Activated T-cell treated with anti-CD3 and anti-CD28 coated beads, Interleukin-2, amount 50 U/mL, for 24 hours (primary cell): ENCODE measurements at places on chromosomes 1 and 21.
A peak's percentile ranks its signal among the peaks of the same experiment; 100 is the strongest.

DNA sequence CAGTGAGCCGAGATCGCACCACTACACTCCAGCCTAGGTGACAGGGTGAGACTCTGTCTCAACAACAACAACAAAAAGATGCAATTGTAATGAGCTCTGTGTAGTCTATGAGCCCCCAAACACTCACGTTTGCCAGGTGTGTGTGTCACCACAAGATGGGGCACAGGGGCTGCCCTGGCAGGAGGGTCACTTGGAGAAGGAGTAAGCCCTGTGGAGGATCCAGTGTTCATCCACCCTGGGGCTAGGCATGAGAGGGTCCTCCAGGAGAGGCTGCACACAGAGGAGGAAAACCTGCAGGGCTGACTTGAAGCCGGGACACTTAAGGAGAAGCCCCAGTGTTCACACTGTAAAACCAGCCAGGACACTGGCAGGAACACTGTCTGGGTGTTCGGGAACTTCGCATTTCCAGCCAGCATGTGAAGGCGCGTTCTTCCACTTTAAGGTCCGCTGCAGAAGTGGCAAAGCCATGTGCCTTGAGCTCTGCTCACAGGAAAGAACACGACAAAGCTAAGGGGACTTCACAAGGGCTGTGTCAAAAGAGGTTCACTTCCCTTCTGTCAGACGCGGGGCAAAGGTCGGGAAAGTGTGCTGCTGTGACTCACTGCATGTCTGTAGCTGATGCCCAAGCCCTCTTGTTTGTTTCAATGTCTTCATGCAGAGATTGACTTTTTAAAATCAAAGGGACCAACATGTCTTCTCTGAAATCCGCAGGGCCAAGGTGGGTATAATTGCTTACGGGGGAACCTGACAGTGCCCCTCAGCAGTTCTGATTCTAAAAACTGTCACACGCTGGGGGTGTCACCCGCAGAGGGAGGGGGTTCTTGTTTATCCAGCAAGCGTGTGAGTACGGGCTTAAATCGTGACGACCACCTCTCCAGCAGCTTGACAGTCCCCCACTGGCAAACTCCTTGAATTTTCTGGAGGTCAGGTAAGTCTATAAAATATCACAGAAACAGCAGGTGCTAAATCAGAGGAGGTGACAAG lies 102.8 kb downstream of the RIPK4 start:
- no peak for DNase-seq

DNA sequence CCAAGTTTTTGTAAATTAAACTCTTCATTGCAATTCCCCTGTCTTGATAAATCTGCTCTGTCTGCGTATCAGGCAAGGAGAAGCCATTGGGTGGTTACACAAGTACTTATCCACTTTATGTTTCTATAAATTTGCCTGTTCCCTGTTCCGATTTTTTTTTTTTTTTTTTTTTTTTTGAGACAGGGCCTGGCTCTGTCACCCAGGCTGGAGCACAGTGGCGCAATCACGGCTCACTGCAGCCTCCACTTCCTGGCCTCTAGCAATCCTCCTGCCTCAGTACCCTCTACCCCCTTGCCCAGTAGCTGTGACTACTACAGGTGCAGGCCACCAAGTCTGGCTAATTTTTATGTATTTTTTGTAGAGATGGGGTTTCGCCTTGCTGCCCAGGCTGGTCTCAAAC lies 11.1 kb upstream of the CSRP1 start:
- DNase-seq = no peak

GRCh38 chr1:184392779-184393522 lies 6.1 kb downstream of the C1orf21 start:
- DNase-seq = no peak

- DNase-seq = no peak
Observed at GRCh38 chr1:200172311-200172710, 144.8 kb downstream of the NR5A2 start.

DNA sequence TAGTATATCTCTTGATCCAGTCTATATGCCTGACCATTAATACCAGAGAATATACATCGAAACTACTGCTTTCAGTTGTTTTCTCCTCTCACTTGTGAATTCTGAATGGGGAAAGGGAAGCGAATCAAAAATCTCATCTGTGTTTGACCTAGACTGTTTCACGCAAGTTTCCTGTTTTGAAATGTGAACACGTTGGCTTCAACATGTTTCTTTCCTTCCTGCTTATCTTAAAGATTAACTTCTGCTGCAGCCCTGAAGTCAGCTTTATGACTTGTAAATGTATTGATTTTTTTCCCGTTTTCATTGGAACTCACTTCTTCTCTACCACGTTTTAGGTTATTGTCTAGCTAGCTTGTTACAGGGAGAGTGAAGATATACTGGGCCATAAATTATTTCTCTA lies 49.9 kb downstream of the SNX27 start:
- DNase-seq = no peak

DNA sequence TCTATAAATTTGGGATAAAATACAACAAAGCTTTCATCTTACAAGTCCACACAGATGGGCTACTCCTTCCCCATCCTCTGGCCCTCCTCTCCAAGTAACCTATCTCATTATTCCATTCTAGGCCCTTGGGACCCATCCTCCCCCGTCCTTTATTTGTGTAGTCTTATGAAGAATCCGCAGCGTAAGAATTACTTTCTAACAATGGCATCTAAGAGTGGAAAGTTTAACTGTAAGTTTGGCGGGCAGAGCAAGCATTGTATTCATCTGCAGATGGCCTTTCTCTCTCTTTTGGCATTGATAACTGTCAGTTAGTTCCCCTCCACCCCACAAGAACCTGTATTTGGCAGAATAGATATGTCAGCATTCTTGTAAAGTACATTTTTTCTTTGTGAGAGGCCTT lies 91.9 kb upstream of the TSPAN2 start:
- DNase-seq = no peak

GRCh38 chr21:15063814-15064575 lies 805 bp downstream of the NRIP1 start:
- no peak for DNase-seq

GRCh38 chr1:81029266-81029665 lies 771.5 kb upstream of the ADGRL2 start:
- DNase-seq = no peak

DNA sequence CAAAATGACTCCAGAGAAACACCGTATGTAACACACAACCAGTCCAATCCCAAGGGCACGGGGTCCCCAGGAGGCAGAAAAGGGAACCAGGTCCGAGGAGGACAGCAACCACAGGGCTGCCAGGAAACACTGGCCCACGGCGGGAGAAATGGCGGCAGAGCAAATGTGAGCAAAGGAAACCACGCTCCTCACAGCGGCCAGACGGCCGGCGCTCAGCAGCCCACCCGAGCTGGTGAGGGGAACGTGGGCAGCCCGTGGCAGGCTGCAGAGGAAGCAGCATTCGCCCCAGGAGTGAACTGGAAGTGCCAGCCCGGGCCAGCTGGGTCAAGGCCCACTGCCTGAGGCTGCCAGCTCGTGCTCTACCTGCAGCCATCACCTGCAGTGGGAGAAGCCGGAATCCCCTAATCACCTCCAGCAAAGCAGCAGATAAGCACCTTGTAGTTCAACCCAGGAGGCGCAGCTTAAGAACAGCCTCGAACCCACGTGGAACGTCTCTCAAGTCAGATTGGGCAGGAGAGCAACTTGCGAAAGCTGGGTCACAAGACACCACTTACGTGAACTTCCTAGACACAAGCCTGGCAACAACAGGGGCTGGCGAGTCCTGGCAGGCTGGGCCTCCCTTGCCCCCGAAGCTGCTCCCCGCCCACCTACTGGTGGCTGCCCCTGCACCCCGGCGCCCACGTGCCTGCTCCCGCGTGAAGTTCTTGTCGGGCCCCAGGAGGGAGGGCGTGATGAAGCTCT lies 6.7 kb downstream of the SLC19A1 start:
- peak; percentile 30 for DNase-seq

DNA sequence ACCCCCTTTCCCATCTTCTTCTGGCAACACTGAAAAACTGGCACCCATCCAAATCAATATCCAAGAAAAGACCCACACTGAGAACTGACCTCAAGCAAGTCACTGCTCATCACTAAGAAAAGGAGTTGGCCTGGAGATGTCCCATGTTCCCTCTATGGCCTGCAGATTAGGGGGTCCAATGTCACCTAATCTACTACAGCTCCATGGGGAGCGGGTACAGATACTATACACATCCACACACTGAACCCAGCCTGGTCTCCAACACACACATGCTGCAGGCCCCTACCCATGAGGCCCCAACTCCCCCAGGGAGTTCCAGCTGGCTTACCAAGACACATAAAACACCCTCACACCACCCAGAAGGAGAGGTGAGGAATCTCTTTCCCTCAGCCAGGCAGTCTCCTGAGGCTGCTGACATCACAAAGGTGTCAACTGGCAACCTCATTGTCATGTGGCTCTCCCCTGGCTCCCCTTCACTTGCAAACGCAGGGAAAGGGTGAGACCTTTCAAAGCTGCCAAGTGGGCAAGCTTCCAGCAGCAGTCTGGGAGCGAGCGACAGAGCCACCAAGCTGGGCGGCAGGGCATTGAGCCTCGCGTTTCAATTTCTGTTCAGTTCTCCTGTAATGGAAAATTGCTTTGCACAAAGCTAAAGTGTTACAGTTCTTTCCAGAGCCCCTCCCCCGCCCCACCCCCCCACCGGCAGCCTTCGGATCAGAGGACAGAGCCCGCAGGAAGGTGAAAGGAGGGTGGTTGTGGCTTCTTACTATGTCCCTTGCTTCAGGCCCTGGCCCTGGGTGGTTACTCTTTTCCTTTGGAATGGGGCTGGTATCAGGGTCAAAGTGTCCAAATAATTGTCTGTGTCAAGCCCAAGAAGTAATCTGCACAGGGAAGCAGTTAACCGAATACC lies at the start of gene LRRC52:
LRRC52 (plus strand) TSS at position 469 of the 907 bp plus-strand sequence; CDS start at position 766, 297 bp downstream.
- DNase-seq = no peak

GRCh38 chr1:203467550-203467921 lies 8.1 kb upstream of the PRELP start:
- no peak for DNase-seq

GRCh38 chr1:230414694-230415093 lies 11.4 kb downstream of the PGBD5 start:
- no peak for DNase-seq

GRCh38 chr1:24558455-24558854 lies 2.6 kb downstream of the NCMAP start:
- no peak for DNase-seq

- no peak for DNase-seq
Observed at GRCh38 chr1:218112862-218113261, 172.2 kb upstream of the RRP15 start.

GRCh38 chr1:51842261-51842660 lies 36.3 kb downstream of the NRDC start:
- DNase-seq = no peak

DNA sequence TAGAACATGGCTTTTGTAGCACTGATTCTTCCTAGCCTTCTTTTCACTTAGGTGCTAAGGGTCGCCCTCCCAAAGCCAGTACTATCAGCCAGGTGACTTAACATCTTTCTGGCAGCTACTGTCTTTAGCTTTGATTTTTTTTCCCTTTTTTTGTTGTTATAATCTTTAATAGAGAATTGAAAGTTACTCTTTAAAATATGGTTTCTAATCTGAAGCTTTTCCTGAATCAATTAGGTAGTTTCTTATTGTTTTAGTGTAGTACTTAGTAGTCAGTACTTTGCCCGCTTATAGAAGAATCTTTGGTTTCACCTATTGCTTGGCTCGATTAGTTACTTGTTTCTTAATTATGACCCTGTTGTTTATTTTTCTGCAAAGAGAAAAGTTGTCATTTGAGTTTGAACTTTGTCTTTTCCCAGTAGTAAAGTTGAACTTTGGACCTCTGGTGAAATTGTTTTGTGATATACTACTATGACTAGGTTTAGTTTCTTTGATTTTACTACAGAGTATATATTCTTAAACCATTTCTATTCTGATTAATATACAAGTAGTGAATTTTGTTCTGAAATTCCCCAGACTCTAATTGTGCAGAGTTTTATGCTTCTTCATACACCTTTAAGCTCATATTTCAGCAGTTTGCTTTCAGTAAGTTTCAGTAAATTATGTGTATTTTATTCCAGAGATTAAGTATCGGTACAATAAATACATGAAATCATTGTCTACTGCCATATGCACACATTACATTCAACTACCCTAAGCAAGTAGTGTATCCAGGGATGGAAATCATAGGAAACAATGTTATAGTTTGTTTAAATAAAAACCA lies 3.9 kb downstream of the MAGI3 start:
- no peak for DNase-seq

GRCh38 chr1:24203404-24203803 lies 16.3 kb upstream of the IFNLR1 start:
- no peak for DNase-seq

DNA sequence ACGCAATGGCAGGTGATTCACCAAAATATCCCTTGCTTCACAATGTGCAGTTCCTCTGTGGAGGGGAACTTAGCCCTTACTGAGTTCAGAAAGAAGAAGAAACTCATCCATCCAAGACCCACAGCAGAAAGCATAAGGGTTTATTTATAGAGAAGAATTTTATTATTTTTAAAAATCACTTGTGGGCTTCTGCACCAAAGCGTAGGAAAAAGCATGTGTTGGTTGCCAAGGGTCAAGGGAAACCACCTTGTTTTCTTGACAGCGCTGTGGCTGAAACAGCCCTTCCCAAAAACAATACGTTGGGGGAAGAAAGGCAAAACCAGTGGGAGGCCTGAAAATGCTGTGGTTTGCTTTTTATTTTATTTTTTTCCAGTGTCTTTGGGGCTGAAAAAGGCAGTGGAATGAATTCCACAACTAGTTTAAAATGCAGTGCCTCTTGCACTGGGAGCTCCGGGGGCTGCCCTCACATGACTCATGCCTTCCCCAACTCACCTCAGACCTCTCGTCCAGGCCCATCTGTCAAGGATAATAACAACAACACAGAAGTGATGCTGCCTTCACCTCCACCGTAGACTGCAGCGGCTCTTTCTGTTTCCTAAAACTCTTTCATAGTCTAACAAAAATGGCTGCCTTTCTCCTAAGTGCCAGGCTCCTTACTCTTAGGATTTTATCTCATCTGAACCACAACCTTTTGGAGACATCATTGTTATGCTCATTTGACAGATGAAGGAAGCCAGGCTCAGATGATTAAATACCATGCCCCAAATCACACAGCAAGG lies 224.2 kb upstream of the JUN start:
- peak; percentile 41 for DNase-seq
